SJSA1 (cell line): ENCODE measurements at places on chromosomes 7 and 10.

GRCh38 chr10:103800789-103801540 is 54.4 kb downstream of the SH3PXD2A start:
- DNase-seq, result peak; percentile 85

DNA sequence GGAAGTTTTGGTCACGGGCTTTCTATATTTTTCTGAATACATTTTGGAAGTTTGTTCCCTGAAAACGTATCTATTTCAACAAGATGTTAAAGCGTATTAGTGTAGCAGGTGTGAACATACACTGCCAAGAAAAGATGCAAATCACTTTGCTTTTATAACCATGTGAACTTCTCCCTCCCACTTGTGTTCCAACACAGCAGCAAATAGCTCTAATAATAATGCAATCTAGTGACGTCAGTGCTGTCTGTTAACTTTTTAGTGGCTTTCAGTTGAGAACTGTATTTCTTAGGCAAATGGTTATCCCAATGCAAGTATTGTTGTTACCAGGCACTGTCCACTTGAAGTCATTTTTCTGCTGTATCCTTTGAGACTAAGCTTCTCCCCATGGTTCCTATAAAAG is 188.4 kb upstream of the IGFBP3 start:
- no peak for DNase-seq

- DNase-seq, result no peak
These were observed 2.2 kb upstream of the ABCF2 start for GRCh38 chr7:151229249-151229648.

DNA sequence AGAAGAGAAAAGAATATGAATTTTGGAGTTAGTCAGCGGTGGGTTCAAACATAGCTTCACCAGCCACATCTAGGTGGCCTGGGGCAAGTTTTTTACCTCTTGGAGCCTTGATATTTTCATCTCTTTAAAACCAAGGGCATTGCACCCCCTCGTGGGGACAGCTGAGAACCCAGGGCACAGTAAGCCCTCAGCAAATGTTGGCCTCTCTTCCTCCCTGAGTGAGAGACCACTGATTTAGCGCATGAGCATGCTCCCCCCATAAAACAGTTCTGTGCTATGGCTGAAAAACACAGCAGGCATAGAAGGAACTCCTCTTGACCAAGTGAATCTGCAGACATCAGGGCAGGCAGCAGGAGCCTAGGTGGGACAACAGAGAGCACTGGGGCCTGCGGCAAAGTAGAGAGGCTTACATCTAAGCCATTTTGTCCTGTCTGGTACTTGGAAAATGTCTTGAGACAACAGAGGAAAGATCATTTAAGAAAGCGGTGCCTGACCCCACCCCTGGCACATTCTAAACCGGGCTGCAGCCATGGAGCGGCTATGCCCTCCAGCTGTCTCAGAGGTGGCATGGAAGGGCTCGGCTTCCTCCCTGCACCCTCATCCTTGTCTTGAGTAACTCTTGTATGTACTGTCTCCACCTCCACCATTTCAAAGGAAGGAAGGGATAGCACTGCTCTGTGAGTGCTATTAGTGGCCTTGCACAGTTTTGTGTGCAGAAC is 94.7 kb downstream of the ARHGAP22 start:
- DNase-seq, result no peak

GRCh38 chr10:22427101-22427500 is 81.8 kb downstream of the SPAG6 start:
- DNase-seq, result no peak

- no peak for DNase-seq
These were observed 35.4 kb downstream of the CALD1 start for GRCh38 chr7:134814730-134815364.

GRCh38 chr7:3440509-3440908 is 139.5 kb downstream of the SDK1 start:
- DNase-seq, result no peak

DNA sequence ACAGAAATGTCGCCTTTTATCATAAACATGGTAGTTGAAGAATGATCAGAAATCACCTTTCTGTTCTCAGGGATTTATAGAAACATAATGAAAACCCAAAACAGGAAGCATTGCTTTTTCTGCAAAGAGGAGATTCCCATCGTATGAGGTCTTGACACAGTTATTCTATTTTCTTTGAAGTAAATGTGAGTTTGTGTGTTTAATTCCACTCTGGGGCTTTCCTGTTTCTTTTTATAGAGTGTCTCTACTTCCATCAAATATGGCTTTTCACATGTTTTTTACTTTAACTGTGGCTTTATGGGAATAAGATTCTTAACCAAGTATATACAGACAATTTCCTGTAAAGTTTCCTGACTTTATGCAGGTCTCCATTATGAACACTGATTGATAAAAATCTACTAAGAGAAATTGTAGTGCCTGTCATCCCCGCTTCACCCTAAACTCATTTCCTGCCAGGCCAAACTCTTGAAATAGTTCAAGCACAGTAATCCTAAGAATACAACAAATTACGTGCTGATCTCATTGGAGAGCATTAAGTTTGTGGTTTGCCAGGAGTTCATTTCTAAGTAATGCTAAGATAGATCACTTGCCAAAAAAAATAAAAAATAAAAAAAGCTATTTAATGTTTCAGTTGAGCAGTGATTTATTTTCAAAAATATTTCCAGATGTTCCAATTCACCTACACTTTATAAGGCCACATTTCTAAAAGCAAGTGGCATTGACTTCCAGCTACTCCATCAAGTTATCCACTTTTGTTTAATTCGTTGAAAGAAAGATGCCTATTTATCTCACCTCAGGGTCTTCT is 52.2 kb upstream of the SEC61G start:
- no peak for DNase-seq

GRCh38 chr10:22742678-22743077 is 28.3 kb upstream of the PIP4K2A start:
- DNase-seq, result no peak

DNA sequence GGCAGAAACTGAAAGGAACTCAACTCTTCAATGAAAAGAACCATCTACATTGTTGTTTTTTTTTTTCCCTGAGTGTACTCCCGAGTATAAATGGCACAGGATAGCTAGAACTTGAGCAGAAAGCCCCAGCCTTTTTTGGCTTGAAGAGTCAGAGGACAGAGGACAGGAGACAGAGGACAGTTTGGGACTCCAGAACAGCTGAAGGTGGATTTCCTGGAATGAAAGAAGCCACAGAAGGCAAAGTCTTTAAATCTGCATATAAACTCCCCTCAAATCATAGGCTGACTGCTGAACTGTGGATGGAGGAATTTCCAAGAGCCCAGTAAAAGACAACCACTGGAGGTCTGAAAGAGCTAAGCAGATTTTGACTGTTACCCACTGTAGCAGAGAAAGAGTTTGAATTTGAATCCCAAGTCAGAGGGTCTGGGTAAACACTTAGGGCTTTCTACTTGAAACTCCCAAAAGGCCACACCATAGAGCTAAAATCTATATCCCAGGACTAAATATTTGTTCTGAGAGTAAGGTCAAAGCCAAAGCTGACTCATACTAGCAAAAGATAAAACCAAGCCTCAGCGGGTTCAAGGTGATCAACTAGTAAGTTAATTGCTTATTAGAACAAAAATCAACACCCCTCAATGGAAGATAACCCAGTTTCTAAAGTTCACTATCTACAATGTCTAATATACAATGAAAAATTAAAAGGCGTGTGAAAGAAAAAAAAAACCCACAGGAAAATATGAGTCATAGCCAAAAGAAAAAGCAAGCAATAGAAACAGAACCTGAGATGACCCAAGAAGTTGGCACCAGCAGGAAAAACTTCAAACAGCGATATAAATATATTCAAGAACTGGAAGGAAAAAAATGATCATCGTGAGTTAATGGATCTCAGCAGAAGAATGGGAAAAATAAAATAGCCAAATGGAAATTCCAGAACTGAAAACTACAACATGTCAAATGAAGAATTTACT is 1.8 kb upstream of the OPN1SW start:
- no peak for DNase-seq

DNA sequence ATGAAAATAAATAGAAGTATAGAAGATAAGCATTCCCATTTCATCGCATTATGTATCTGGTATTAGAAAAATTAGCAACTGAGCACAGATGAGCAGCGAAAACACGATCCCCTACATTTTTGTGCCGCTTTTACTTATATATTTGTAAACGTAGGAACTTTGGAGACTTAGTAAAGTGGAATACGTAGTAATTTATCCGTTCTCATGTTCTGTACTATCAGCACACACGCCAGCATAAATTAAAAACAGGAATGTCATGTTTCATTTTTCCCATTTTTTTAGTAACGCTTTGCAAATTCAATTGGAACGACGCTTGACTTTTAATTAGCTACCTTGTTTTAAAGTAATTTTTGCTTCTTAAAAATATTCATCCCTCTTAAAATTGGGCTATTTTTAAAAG is 2.4 kb downstream of the ZNRF2 start:
- DNase-seq, result no peak

GRCh38 chr10:62614389-62615157 is 189.9 kb upstream of the ADO start:
- DNase-seq, result peak; percentile 25

- DNase-seq, result peak; percentile 74
These were observed 17.8 kb upstream of the IFIT2 start for GRCh38 chr10:89283936-89284475.

DNA sequence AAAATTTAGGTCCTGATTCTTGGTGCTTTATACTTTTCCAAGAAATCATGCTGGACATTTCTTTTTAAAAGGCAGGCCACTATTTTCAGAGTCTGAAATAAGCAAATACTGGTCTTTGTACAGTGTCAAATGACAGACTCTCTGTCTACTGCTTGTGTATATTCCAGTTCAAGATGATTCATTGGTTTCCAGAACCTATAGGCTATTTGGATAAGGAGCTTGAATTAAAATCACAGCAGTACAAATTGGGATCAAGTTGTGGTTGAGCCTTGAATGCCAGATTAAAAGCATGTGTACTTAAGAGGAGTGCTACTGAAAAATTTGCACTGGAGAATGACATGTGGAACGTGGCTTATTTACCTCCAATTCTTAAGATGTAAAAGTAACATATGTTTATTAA is 10.7 kb downstream of the KMT2E start:
- DNase-seq, result peak; percentile 44

DNA sequence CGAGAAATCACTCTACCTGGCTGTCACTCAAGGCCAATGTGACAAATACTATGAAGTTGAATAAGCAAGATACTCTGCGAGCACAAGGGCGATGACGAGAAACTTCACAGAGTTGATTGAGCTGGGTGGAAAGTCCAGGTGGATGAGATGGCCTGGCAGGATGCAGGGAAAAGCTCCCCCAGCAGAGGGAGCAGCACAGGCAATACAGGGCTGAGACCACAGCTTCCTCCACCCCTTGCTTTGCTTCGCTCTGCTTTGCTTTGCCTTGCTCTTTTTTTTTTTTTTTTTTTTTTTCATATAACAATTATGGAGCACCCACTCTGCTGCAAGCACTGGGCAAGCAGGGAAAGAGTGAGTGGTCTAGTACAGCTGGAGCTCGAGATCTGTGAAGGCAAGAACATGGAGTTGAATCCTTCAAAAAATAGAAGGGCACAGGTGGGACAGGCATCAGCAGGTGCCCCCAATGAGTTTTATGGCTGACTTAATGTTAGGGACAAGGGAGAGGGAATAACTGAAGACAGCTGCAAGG is 88.3 kb downstream of the CABCOCO1 start:
- peak; percentile 77 for DNase-seq

DNA sequence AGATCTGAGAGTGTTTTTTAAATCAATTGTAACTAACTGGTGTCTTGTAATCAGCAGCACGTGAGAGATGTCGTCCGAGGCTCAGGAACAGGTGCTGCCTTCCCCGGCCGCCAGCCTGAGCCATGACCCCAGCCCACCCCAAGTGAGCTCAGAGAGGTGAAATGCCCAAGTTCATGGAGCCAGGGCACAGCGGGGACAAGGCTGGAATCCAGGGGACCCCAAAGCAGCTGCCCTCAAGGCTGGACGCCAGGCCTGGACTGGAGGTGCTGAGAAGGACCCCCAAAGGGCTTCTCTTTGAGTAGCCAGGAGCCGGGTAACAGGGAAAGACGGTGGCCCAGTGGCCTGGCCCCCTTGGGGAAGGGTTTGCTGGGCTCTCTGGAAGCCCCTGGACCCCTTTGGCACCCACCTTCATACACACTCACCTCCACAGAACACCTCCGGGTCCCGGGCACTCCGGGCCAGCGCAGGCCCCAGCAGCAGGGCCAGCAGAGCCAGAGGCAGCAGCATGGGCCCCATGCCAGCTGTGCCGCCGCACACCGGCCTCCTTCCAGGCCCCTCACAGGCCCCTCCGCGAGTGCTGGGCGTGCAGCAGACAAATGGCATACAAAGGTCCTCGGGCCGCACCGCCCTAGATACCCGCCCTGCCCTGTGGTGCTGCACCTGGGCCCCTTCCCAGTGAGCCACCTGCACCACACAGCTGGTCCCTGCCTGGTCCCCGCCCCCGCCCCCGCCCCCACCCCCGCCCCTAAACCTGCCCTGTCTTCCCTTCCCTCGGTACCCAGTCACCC is 24.0 kb upstream of the CNPY1 start:
- DNase-seq, result no peak

GRCh38 chr10:30751678-30752331 is 122.3 kb upstream of the LYZL2 start:
- peak; percentile 57 for DNase-seq
